NCI-H187 treated with DMSO at 0.1 percent for 48 hours (cell line): ENCODE measurements at places on chromosomes 16 and 17.

DNA sequence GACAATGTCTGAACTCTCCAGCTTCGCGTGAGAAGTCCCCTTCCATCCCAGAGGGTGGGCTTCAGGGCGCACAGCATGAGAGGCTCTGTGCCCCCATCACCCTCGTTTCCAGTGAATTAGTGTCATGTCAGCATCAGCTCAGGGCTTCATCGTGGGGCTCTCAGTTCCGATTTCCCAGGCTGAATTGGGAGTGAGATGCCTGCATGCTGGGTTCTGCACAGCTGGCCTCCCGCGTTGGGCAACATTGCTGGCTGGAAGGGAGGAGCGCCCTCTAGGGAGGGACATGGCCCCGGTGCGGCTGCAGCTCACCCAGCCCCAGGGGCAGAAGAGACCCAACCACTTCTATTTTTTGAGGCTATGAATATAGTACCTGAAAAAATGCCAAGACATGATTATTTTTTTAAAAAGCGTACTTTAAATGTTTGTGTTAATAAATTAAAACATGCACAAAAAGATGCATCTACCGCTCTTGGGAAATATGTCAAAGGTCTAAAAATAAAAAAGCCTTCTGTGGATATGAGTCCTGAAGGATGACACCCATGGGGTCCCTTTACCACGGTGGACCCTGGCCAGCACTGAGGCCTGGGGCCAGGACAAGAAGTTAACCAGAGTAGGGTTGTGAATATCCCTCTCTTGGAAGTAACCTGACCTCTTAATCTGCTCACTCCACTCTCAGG is 10.5 kb upstream of the ITGAD start:
- DNase-seq: no peak

DNA sequence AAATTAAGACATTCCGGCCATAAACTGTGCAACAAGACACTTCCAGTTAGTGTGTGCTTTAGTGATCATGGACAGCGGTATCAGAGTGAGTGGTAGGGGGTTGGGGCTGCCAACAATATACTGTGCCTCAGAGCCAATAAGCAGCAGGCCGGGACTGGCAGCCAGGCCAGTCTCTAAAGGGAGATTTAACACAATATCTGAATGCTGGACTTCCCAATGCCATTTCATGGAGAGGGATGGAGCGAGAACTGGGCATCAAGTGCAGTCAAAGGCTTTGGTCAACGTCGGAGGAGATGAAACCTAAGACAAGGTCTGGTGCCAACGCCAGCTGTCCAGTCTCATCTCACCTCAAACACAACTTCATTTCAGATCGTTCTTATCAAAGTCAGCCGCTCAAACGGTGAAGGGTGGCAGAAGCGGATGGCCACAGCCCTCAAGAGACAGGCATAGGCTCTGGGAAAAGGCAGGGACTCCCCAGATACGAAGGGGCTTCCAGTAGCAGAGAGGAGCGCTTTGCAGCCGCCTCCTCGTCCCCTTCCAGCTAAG is 935 bp downstream of the USP32 start:
- no peak for DNase-seq

- DNase-seq: no peak
Observed at GRCh38 chr17:51398687-51399086, 138.3 kb downstream of the UTP18 start.

- DNase-seq: no peak
Observed at GRCh38 chr16:81590714-81591544, 146.3 kb downstream of the CMIP start.

DNA sequence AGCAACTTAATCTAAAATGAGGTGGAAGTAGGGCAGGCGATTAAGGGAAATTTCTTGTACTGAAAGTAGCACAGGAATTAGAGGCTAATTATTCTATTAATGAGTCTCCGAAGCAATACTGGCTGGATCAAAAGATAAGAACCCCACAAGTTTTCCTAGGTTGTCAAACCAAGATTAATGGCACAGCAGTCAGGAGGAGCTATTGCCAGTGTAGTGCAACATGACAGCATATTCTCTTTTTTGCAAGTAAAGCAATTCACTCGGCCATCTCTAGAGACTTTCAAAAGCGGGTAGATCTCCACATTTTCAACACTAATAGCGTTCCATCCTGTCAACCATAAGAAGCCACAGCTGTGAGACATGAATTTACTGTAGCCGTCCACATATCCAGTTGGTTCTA is 81.2 kb downstream of the CYB561 start:
- no peak for DNase-seq

DNA sequence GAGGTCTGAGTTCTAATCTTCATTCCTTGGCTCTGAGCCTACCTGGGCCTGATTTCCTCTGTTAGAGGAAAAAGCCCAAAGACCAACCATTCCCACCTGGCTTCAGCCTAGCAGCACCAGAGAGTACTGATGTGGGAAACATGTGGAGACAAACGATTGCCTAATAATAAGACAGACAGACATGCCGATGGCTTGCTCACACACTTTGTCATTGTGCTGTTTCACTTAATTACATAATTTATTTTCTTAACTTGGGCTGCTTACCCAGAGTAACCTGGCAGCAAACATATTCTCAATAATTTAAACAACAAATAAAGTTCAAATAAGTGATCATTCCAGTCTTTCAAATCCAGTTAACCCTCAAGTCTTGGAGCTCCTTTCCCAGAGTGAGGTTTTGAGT is 83.4 kb downstream of the MAF start:
- no peak for DNase-seq
